ENCODE measurements at places on chromosomes 16 and 17.

DNA sequence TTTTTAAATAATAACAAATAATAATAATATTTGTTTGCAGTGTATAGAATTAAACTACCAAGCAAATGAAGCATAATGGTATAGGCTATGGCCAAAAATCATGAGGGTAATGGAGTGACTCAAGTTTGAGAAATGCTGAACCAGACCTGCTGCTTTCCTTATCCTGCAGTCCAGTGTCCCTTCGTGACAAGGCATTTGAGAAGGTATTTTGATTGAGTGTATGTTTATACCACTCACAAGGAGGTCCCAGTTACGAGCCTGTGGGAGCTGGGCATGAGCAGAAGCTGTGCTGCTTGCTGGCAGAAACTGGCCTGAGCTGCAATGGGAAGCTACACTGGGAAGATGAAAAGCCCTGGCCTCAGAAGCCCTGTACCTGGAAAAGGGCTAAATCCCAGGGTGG, 50.3 kb downstream of the GNAO1 start:
- no peak for DNase-seq

DNA sequence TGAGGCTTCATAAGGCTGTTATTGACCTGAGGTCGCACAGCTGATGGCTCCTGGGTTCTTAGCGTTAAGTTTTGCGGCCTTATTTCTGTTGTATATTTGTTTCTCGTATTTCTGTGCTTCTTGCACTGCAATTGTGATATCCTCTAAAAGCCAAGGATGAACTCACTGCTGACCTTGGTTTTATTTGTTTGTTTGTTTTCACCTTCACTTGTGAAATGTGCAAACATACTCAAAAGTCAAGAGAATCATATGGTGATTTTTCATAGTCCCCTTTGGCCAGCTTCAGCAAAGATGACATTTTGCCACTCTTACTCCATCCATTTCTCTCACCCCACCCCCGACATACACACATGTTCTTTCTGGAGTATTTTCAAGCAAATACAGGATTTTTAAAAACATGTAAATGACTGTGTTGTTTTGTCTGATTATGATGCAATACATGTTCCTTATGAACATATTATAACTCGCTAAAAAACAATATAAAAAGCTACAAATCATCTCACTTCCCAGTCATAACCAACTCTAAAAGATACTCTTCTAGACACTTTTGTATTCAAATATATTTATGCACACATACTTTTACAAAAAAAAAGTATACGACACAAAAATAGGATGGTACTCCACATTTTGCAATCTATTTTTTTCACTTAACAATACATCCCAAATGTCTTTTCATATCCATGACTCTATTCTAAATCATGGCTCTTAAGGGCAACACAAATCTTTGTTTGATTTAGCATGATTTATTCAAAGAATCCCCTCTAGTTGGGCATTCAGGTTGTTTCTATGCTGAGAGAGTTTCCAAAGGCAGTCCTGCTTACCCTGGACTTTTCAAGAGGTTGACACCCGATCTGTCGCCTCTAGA, 5.7 kb upstream of the ZCCHC14 start:
- no peak for DNase-seq

DNA sequence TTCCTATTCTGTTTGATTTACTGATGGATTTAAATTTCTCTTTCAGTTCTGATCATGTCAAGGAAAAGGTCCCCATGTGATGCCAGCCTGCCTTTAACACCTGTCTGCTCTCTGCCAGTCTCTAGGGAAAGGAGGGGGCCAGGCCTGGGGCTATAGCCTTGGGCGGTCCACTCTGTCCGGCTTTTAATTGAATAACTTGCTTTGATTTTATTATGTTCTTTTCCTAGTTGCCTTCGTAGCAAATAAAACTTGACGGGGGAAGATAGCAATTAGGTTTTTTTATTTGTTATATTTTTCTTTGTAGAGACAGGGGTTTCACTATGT, 47.6 kb downstream of the ABAT start:
- no peak for DNase-seq

- DNase-seq: no peak
Measured at GRCh38 chr16:2778630-2778958, 1.5 kb upstream of the ELOB start.

DNA sequence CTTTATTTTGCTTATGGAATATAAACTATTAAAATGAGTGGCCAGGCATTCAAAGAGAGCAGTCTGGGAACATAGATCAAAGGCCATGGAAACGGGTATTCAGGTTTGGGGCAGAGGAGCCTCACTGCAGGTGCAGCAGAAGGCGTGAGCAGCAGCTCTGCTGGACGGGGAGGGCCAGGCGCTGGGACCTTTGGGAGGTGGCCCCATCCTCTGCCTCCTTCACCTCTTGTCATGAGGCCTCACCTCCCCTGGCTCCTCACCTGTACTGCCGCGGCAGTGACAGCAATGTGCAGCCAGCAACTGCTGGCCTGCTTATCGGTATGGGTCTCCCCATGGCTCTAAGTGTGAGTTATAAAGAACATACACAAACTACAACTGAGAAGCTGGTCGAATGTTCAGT, 109.4 kb downstream of the CDK5R1 start:
- DNase-seq: no peak

- DNase-seq: no peak
Measured at GRCh38 chr17:50908860-50909764, 43.0 kb upstream of the TOB1 start.

DNA sequence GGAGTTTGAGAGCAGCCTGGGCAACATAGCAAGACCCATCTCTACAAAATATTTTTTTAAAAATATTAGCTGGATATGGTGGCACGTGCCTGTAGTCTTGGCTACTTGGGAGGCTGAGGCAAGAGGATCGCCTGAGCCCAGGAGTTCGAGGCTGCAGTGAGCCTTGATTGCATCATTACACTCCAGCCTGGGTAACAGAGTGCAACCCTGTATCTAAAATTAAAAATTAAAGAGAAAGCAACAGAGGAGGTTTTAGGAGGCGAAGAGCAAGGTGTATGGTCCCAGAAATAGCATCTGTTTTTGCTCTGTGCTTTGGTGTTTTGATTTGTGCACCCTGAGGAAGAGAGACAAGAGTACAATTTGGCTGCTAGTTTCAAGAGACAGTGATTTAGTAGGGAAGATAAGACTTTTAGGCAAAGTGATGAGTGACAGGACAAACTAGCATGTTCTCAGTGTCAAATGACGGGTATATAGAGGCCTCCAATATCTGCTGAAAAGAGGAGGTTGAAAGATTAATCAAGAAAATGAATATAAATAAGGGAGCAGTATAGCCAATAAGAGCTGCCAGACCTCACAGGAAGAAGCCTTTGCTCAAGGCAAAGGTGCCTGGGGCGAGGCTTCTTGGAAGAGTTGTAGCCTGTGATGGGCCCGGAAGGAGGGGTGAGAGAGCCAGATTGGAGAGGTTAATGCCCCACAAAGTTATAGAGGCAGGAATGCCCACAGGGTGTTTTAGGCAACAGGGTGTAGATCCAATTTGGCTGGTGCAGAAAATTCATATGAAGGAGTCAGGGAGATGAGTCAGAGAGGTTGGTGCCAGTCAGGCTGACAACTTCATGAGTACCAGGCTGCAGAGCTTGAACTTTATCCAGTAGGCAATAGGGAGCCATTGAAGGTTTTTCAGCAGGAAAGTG, 11.4 kb downstream of the HLF start:
- no peak for DNase-seq
